ENCODE measurements at places on chromosomes 1 and 21.
A peak's percentile ranks its signal among the peaks of the same experiment; 100 is the strongest.

- no peak for DNase-seq
These were observed 21.7 kb upstream of the RGS16 start for GRCh38 chr1:182625719-182626504.

DNA sequence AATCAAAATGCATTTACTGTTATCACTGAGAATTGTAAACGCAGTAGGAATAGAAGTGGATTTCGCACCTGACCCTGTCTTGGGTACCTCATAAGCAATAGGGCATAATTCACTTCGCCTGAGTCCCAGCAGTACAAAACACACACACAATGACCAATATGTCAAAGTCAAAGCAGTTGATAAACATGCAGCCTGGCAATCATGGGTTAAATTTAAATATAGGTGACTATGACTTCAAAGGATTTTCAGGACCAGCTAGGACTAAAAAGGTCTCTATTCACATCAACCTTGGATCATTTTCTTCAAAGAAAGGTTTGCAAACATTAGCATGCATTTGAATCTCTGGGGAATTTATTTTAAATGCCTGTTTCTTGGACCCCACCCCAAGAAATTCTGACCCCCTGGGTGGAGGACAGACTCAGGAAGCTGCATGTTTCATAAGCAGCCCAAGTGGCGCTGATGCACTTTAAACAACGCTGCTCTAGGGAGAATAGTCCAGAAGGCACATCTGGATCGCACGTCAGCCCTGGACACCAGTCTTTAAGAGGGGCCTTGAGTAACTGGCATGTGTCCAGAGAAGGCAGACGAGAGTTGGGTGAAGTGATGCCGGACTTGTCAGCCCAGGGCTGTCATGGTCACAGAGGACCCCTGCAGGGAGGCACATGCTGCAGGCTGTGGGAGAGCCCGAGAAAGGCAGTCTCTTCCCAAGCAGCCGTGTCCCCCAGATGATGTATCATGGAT is 55.7 kb upstream of the EFHD2 start:
- no peak for DNase-seq

DNA sequence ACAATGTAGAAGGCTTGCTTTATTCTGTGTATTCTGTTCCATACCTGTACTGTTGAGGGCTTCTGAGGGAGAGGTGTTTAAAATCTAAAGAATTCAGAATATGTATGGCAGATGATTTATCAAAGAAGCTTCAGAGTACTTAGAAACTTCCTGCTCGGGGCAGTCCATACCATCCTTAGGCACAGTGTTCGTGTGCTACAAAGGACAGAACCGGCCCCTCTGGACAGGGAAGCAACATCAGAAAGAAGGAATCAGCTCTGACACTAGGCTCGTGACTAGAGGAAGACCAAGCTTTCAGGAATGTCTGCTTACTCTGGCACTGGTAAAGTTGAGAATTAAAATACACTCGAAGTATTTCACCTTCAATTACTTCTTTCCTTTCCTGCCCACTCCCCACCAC is 14.1 kb downstream of the SELP start:
- DNase-seq, result no peak

- no peak for DNase-seq
These were observed 21.8 kb downstream of the RC3H1 start for GRCh38 chr1:174000371-174000770.

DNA sequence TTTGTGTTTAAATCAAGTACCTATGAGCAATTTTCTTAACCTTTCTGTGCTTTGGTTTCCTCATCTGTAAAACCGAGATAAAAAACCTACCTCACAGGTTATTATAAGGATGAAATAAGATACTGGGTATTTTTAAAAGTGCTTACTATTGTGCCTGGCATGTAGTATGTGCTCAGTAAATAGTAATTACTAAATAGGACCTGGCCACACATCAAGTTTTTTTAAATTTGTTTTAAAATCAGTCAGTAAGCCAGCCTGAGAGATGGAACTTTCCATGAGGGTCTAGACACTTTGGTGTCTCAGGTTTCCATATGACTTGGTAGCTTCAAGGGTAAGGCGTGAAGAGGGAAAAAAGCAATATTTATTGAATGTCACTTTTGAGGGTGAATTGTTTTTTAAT is 7.0 kb upstream of the ATF3 start:
- no peak for DNase-seq

- DNase-seq, result no peak
These were observed 11.1 kb upstream of the ETV3L start for GRCh38 chr1:157110686-157111085.

- peak; percentile 61 for DNase-seq
These were observed 1.1 kb downstream of the LAMB3 start for GRCh38 chr1:209651138-209651587.
